ENCODE measurements at places on chromosomes 3 and 15.

DNA sequence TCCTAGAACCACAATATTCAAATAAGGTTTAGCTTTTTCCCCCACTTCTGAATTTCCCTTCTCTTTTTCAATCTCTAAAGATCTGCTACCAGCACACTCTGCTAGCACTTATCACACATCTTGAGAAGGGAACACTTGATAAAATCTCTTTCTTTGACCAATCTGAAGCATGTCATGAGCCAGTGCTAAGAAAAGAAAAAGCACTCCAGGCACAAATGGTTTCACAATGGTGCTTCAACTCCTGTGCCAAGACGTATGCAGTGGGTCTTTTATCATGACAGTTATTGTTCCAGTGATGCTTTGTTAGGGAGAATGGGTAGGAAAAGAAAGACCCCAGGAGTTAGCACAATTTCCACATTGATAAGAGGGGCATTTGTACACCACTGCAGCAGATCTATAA is 248.4 kb downstream of the ZNF385D start:
- no peak for DNase-seq

- DNase-seq: no peak
Observed at GRCh38 chr15:57504599-57504940, 87.1 kb upstream of the MYZAP start.

DNA sequence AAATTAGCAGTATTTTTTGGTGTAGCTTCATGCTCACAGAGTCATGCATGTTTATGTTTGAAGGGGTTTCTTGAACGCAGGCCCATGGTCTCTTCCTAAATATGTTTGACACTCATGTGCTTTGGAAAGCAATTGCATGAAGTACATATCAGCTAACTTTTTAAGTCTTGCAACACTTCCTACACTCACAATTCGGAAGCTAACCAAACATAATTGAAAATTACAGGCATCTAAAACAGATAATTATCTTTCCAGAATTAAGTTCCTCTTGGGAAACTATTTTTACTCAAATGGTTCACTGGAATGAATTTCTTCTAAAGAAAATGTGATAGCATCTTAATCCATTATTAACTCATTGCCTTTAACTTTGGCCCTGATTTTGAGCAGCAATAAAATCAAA is 438.9 kb downstream of the RAP2B start:
- DNase-seq: no peak

DNA sequence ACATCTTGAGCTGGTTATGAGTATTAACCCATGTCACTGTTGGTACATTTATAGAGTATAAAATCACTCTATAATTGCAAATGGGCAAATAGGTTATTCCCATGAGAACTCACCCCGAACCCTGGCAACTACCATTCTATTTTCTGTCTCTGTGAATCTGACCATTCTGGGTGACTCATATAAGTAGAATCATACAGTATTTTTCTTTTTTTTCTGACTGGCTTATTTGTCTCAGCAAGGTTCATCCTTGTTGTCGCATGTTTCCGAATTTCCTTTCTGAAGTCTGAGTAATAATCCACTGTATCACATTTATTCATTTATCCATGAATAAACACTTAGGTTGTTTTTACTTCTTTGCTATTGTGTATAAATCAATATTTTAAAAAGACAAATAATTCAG is 59.9 kb upstream of the CHRM5 start:
- DNase-seq: no peak

DNA sequence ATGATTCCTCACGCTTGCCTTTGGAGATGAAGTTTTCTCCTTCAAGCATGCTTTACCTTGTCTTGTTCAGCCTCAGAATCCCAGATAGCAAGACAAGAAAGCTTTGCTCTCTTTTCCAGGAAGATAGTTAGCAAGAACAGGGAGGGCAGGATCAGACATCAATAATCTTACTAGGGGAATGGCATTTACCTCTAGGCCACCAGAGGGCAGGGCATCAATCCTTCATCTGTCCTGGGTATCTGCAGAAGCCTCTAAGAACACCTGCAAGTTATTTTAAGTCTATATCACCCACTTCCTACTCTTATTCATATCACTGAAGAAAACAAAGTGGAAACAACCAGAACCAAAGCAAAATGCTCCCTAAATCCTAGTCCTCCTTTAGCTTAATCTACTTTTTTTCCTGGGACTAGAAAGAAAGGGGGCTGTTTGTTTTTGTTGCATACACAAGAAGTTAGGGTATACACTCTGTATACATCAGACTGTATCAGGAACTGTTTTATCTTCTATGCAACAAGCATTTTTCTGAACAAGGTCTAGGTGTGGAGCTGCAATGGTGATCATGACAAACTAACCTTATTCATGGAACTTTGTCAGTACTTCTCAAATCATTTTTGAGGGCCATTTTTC is 862.5 kb downstream of the CADM2 start:
- DNase-seq: no peak

DNA sequence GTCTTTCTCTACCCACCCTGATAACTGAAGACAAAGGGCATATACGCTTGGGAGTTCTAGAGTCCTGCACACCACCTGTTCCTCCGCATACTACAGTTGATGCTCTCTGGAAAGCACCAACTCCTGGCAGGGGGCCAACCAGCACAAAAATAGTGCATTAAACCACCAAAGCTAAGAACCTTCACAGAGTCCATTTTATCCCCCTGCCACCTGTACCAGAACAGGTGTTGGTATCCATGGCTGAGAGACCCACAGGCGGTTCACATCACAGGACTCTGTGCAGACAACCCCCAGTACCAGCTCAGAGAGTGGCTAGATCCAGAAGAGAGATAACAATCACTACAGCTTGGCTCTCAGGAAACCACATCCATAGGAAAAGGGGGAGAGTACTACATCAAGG is 114.4 kb upstream of the POU1F1 start:
- no peak for DNase-seq

DNA sequence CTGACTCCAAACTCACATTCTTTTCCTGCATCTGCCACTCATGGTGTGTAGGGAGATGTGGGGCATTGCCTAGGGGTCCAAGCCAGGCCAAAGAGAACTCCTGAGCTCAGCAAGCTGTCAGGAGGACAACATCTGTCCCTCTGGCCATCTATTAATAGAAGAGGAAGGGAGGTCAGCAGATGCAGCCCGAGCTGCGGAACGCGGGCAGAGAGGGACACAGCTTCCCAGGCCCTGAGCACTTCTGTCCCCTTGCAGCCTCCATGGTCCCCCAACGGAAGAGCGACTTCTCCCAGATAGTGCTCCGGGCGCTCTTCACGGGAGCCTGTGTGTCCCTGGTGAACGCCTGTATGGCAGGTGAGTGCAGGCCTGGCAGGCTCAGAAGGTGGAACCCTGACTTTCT is 37.3 kb upstream of the PDE8A start:
- no peak for DNase-seq

GRCh38 chr3:901953-902778 is 190.7 kb upstream of the CNTN6 start:
- DNase-seq: no peak

DNA sequence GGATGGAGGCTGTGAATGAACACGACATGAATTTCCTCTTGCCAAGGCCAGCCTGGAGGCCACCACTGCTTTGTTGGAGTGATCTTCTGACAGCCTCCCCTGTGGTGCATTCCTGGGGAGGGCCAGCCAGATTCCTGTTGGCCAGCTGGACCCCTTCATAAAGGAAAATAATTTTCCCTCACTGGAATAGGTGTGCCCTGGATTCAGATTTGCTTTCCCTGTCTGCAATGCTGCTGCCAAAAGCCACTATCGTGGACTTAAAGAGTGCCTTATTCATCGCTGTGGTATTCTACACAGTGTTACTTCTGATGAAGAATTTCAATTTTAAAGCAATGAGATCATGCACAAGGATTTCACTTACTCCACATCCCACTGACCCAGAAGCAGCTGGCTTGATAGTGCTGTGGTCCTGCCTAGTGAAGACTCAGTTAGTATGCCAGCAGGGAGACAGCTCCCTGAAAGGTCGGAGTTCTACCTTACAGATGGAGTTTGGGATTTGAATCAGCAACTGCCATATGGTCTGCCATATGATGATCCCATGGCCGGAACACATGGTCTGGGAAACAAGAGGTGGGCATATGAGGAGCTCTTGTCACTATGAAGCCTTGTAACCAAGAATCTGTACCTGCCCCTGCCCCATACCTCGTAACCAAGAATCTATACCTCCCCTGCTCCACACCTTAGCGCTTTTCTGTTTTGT is 145.2 kb downstream of the KLF13 start:
- DNase-seq: no peak

- no peak for DNase-seq
Observed at GRCh38 chr15:56492791-56493555, 28.0 kb upstream of the MNS1 start.

GRCh38 chr3:45226206-45226915 is at the start of gene TMEM158:
TSS of gene TMEM158 (minus strand) at chr3:45226287. CDS start at chr3:45226027, 260 bp downstream.
- DNase-seq: peak; percentile 20

DNA sequence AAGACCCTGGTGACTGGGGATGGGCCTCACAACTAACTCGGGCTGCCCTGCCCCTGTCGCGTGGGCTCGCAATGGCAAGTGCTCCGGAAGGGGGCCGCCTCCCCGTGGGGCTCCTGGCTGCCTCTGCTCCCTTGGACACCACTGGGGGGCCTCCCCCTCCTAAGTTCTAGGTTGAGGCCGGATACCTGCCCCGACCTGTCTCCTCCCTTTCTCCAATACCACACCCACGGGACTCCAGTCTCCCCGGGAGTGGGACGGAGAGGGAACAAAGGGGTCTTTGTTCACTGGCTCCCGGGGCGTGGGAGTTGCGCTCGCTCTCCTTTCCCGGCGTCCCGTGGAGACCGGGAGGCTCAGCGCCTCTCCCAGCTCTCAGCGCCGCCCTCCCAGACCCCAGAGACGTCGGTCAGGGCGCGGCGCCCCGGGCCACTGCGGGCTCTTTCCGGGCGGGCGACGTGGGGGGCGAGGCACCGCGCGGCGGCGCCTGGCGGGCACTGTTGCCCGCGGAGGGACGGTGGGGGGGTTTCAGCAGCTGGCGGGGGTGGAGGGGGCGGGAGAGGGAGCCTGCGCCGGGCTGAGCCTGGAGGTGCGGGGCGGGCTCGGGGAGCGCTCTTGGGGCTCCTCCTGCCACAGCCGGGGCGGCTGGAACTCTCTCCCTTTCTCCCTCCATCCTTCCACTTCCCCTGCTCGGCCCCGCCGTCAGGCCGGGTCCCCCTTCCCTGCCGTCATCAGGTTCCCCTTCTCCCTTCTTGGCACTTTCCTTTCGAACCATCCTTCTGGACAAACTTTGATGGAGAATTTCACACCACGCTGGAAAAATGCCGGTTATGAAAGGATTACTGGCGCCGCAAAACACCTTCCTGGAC is at the start of gene KCNH8:
Gene KCNH8 (plus strand): TSS at position 606 of the 863 bp plus-strand sequence. CDS start 210 bp downstream, at position 816.
- no peak for DNase-seq

DNA sequence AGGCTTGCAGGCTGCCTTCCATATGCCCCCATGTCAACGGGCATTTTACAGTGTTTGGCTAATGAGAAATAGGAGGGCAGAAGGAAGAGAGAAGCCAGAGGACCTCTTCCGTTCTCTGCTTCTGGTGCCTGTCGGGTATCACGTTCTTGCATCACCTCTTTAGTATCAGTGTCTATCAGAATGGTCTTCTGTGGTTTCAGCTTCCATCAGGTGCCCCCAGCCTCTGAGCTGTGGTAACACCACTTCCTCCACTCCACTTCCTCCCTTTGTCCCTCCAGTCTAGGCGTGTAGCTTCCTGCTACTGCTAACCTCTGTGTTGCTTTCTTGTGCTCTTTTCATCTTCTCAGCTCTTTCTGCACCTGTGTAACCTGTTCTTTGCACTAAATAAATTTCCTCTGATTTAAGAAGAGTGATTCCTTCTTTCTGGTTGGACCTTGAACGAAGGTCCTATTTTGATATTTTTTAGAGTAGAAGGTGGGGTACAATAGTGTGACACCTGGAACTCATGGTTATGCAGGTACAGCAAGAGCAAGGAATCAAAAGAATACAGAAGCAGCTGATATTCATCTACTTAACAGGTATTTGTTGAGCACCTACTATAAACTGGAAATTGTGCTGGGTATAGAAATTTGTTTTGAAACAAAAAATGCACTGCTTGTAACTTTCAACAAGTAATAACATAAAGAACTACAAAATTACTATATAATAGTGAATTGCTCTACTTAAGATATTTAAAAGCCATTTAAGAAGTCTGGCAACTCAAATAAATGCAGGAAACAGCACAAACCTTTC is 27.4 kb upstream of the FOXB1 start:
- peak; percentile 98 for DNase-seq

DNA sequence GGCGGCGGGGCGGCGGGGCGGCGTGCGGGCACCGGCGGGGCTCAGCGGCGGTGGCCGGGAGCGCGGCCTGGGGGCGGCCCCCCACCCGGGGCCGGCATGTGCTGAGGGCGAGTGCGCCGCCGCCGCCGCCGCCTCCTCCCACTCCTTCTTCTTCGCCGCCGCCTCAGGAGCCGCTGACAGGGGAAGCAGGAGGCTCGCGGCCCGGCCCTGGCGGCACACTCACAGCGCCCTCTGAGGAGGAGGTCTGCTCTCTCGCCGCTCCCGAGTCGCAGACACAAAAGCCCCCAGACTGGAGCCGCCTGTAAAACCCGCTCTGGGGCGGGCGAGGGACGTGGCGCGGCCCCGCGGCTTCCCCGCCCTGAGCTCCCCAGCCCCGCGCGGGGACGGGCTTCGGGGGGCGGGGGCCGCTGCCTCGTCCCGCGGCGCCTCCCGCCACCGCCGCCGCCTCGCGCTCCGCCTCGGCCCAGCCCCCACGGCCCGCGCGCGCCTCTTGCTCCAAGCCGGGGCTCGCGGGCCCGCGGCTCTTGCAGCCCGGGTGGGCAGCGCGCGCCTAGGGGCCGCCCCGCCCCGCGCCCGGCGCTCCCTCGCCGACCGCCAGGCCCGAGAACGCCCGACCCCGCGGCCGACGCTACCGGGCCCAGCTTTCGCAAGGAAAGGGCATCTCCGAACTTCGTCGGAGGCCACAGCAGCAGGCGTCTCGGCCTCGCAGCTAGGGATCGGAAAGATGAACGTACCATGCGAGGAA is at the start of gene PYGO1:
Gene PYGO1 (minus strand): TSS at position 276 of the 745 bp plus-strand sequence. CDS start 462 bp downstream, outside the sequence.
- DNase-seq: peak; percentile 4

- DNase-seq: no peak
Observed at GRCh38 chr3:39637807-39638206, 170.3 kb downstream of the MOBP start.

- no peak for DNase-seq
Observed at GRCh38 chr15:69154684-69155083, 5.8 kb upstream of the GLCE start.

DNA sequence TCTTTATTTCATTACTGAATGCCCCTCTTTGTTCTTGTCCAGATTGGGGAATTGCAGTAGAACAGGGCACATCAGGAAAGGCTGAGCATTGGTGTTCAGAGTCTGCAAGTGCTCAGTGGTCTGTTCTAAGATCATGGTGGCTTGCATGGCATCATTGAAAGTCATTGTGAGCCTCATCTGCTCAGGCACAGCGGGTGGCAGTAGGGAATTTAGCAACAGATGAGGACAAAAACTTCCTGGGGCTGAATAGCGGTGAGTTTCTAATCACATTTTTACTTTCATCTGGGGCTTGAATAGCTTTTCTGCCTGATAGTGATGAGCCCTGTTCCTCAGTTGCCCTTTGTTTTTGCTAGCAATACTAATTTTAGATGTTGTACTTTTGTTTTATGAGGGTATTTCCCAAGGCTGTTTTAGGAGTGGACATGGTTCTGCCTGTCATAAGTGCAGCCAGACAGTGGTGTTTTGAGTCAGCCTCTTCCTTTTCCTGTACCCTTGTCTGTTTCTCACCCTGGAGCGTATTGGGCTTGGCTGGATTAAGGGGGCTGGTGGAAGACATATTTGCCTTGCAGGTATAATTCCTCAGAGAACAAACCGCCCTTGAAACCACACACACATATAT is 127.2 kb upstream of the IL12A start:
- DNase-seq: no peak

- DNase-seq: no peak
Observed at GRCh38 chr3:24440760-24441464, 53.7 kb downstream of the THRB start.
